Stimulated activated naive CD8-positive, alpha-beta T cell treated with anti-CD3 and anti-CD28 coated beads, Interleukin-15, amount 100 ng/mL, for 72 hours (primary cell): ENCODE measurements at places on chromosomes 12 and 14.

- DNase-seq = no peak
These were observed 31.0 kb downstream of the RNF34 start for GRCh38 chr12:121430833-121431415.

DNA sequence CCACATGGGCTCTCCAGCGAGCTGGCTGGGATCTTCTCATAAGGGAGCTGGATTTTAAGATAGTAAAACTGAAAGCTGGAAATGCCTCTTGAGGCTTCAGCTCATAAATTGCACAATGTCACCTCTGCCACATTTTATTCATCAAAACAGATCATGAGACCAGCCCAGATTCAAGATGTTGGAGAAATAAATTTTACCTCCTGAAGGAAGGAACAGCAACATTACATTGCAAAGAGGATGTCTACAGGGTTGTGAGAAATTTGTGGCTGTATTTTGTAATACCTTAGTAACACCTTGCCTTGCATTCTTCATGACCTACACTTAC is 43.1 kb upstream of the KRR1 start:
- no peak for DNase-seq

- no peak for DNase-seq
These were observed 103.2 kb upstream of the MDGA2 start for GRCh38 chr14:47778631-47779030.

GRCh38 chr12:116050275-116050674 is 227.2 kb downstream of the MED13L start:
- DNase-seq = no peak

DNA sequence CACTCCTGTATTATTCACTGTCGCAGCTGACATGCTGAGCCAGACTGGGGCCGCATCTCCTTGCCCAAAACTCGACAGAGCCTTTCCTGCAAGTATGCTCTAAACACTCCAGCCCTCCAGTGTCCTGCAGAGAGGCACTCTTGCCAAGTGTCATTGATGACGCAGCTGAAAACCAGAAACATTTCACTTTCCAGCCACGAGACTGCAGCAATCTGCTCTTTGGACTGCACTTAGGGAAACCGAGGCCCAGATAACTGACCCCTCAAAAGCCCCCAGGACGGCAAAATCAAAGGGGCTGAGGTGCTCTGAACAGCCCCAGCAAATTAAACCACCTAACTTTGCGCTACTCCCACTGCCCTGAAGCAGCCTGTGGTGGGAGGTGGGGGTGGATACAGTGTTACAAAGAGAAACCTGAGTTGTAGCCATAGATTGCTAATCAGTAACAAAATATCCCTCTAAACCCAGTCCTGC is 2.6 kb downstream of the CCDC85C start:
- no peak for DNase-seq

- no peak for DNase-seq
These were observed 114.2 kb downstream of the DAD1 start for GRCh38 chr14:22474730-22475351.

DNA sequence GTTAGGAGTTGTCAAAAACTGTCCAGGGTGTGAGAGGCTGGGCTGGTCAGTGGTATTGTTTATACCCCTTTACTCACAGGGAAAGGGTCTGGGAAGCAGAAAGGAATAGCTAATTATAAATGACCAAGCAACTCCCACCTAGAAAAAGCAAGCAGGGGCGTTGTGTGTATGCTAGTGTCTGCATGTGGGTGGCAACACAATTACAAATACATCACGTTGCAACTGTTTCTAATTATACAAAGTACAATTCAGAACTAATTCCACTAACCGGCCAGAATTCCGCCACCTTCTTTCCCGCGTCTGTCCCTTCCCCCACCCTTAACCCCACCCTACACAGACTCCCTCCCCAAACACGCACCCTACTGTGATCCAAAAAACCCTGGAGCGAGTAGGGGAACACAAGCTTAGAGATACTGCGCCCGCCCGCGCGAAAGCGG is 2.2 kb downstream of the DPF3 start:
- DNase-seq = no peak

- no peak for DNase-seq
These were observed 51.0 kb downstream of the TMEM121 start for GRCh38 chr14:105577314-105577861.
